ENCODE measurements at places on chromosomes 3 and 15. TPM values are rescaled to one million over a fixed set of nuclear protein-coding genes. Genes with fewer than 3 reads are reported as not detected.

GRCh38 chr15:60970246-60971170 is 258.6 kb downstream of the RORA start:
- DNase-seq = no peak

The CHL1 gene
- total RNA-seq = 13.0 TPM

GRCh38 chr15:31082771-31083369 is 18.7 kb downstream of the TRPM1 start:
- peak; percentile 35 for DNase-seq

The SLC51A gene
- not detected for total RNA-seq

- DNase-seq = no peak
These were observed 7.9 kb downstream of the FEM1B start for GRCh38 chr15:68285259-68285980.

The SEMA3F gene
- total RNA-seq = 12.3 TPM

DNA sequence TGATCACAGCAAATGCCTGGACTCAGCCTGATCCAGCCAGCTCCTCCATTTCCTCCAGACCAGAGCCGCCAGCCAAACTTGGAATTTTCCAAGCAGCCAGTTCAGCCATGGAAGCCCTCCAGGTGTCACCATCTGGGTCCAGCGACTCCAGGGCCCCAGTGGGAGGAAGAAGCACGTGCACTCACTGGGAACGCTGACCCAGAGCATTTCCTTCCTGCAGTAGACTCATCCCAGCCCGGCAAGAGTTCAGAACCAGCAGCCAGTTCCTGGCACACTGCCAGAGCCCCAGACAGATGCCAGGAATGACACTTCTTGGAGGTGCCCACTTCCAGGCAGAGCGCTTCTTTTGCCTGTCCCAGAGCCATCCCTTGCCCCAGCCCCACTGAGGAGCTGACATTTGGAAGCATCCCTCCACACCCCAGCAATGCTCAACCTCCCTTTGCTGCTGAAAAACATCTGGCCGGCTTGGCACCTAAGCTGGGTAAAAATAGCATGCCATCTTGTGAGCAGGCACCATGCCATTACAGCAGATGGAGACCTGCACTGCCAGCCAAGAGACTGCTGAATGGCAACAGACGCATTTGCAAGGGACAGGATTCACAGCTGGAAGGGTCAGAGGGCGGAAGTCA is 460.3 kb upstream of the PROK2 start:
- DNase-seq = peak; percentile 66

GRCh38 chr3:122902326-122902725 is 107.5 kb downstream of the SLC49A4 start:
- no peak for DNase-seq

DNA sequence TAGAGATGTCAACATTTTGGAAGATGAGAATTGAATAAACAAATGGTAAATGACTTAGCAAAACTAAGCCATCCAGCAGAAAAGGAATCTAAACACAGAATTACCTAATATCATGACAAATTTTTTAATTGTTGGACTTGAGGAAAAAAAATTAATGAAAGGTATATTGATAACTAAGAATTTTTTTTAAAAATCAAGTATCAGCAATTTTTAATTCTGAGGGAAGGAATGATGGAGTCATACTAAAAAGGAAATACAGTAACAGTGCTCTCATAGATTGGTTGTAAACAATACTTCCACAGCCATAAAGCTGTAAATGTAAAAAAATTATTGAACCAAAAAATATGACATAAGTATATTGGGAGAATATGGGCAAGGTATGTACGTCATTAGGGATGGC is 68.0 kb downstream of the CSNK1G1 start:
- DNase-seq = no peak

DNA sequence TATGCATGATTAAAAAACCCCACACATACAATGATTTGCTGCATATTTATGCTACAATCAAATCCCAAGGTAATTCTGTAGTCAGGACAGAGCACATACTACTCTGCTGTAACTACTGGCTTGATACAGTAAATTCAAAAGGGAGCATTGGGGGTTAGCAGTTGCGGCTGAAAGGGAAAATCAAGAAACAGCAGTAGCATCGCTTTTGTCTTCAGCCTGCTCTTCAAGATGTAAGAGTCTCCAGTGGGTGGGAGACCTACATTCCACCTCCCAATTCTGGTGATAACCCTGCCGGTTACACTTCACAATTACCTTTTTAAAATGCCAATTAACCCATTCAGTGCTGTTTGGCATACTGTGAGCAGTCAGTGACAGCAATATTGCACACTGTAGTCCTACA is 259.4 kb downstream of the NR2F2 start:
- DNase-seq = no peak

DNA sequence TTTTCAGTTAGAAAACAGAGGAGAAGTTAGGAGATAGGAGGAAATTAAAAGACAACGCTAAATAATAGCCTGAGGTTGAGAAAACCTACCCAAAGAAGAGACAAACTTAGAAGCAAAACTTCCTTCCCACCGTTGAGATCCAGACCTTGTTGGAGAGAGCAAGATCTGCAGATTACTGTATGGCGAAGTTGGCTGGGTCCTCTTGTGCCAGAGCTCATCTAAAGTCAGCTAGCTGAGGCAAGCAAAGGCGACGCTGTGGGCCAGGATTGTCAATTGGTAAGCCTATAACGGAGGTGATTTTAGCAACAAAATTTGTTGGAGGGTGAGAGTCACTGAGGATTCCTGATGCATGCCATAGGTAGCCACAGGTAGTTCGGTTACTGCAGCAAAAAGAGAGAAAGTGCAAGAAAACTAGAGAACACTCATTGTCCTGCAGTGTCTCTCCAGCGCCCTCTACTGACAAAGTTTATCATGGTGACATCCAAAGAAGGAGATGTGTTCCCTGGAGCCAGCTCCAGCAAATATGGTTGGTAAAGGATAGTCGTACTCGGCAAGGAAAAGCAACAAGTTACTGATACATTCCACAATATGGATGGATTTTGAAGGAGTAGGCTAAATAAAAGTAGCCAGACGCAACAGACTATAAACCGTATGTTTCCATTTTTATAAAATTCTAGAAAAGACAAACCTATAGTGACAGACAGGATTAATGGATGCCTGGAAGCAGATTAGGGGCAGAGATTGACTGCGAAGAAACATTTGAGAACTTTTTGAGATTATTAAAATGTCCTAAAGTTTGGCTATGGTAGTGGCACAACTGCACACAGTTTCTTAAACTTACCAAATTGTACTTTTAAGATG is 9.8 kb upstream of the OR5K4 start:
- no peak for DNase-seq

GRCh38 chr15:47839233-47839825 is 122.0 kb downstream of the SEMA6D start:
- DNase-seq = no peak

GRCh38 chr15:31489801-31490646 is 163.4 kb downstream of the KLF13 start:
- DNase-seq = peak; percentile 60

The TMCO5A gene
- not detected for total RNA-seq

DNA sequence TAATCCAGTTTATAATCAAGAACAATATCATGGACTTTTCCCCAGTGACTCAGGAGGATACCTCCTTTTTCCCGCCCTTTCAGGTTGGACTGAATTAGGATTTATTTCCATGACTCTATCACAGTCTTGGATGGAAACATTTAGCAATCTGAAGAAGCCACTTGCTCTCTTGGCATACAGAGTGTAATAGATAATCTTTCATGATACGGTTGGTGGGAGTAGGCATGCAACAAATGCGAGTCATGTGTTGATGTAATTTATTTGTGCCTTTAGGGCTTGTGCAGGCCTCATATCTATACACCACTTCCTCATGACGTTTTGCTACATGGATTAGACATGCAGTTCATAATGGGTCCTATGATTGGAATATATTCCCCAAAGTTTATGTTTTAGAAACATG is 54.2 kb upstream of the MCTP2 start:
- DNase-seq = no peak

- no peak for DNase-seq
These were observed 94.7 kb downstream of the MYH15 start for GRCh38 chr3:108415661-108416060.

The TLR9 gene
- not detected for total RNA-seq

The XIRP1 gene
- 0.18 TPM for total RNA-seq

GRCh38 chr3:126083138-126083445 is 832 bp downstream of the SLC41A3 start:
- peak; percentile 9 for DNase-seq

The POPDC2 gene
- total RNA-seq = 9.0 TPM

The OR5K2 gene
- not detected for total RNA-seq

- DNase-seq = peak; percentile 25
These were observed 33.4 kb downstream of the ZXDC start for GRCh38 chr3:126442094-126442855.

GRCh38 chr3:141486746-141487520 is at the start of gene RASA2:
TSS of gene RASA2 (plus strand) at chr3:141487027. CDS start at chr3:141487084, 57 bp downstream.
- DNase-seq = peak; percentile 73

DNA sequence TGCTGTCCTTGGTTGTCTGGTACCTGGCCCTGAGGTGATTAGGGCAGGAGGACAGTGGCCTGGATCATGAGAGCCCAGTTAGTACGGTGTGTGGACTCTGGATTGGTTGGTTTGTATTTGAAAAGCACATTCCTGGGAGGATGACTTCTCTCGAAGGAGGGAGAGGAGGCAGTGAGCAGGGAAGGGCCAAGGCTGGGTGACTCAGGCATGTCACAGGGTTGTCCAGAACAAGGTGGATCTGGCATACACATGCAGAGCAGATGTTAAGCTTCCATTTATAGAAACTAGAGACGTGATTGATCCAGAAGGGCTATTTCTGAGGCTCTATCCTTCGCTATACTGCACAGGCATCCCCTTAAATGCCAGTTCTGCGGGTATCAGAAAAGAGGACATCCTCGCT is 34.4 kb downstream of the FAM240A start:
- no peak for DNase-seq

DNA sequence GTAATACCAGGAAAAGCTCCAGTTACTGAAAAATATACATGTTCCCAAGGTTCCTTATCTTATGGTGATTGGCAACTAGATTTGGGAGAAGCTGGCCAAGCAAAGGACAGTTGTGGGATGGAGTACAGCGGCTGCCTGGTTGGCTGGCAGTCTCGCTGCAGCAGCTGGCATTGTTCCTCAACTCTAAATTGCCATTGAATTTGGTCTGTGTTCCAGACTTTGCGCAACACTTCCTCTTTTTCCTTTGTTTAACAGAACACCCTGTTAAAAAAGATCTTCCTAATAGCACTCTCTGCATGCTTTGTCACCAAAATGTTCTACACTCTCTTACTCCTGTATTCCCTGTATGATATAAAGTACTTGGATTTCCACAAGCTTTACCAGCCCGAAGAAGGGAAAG is 420.6 kb upstream of the RBMS3 start:
- DNase-seq = no peak

The SRPRB gene
- total RNA-seq = 6.7 TPM

GRCh38 chr15:89155122-89155521 is 66.3 kb downstream of the RLBP1 start:
- DNase-seq = no peak

The CPEB1 gene
- 1.1 TPM for total RNA-seq

GRCh38 chr15:75727851-75728715 is 15.4 kb upstream of the CSPG4 start:
- DNase-seq = peak; percentile 84

The PIF1 gene
- 1.8 TPM for total RNA-seq

Data from stomach (tissue), 19 donors.